CD8-positive, alpha-beta memory T cell (primary cell): ENCODE measurements at places on chromosomes 5 and 9.

GRCh38 chr5:180563994-180564393 lies 27.3 kb downstream of the SCGB3A1 start:
- DNase-seq, result no peak

- no peak for DNase-seq
Observed at GRCh38 chr5:57505272-57506200, 22.9 kb upstream of the ACTBL2 start.

DNA sequence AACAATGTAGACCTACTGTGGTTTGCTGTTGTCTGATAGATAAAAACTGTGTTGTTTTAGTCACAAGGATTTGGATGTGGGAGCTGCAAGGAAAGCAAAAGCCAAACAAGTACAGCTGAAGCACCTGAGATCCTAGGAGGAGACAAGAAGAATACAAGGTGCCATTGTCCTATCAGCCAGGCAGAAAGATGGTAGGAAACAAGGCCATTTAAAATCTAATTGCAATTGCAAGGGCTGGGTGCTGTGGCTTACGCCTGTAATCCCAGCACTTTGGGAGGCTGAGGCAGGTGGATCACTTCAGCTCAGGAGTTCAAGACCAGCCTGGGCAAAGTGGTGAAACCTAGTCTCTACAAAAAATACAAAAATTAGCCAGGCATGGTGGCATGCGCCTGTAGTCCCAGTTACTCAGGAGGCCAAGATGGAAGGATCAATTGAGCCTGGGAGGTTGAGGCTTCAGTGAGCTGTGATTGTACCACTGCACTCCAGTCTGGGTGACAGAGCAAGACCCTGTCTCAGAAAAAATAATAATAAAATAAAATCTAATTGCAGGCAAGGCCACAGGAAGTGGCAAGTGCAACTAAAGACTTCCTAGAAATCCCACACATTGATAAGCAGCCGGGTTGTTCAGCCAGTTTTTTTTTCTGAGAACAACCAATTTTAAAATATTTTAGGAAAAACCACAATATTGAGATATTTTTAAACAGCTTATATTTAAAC lies 22.6 kb downstream of the DOCK8 start:
- DNase-seq, result no peak

GRCh38 chr9:79616971-79617370 lies 45.2 kb downstream of the TLE4 start:
- DNase-seq, result no peak

DNA sequence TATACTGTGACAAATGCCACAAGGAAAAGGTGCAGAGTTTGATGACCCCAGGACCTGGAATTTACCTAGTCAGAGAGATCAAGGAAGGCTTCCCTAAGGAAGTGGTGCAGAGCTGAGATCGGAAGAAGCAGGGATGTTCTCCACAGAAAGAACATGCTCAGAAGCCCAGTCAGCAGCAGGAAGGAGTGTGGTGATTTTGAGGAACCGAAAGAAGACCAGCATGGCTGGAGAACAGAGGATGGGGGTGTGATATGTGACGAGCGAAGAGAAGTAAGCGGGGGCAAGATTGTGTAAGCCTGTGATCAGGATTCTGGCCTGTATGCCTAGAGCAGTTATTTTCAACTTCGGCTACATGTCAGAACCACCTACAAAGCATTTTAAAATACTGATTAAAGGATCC lies 18.7 kb upstream of the PIK3R1 start:
- no peak for DNase-seq

GRCh38 chr5:98624145-98624880 lies 149.2 kb upstream of the RGMB start:
- no peak for DNase-seq

- DNase-seq, result no peak
Observed at GRCh38 chr5:67591491-67591890, 394.9 kb upstream of the CD180 start.

- no peak for DNase-seq
Observed at GRCh38 chr5:2869471-2869870, 118.0 kb upstream of the IRX2 start.

- DNase-seq, result no peak
Observed at GRCh38 chr5:98713027-98713426, 60.4 kb upstream of the RGMB start.

- peak; percentile 90 for DNase-seq
Observed at GRCh38 chr9:98034593-98035546, 21.7 kb upstream of the NANS start.

DNA sequence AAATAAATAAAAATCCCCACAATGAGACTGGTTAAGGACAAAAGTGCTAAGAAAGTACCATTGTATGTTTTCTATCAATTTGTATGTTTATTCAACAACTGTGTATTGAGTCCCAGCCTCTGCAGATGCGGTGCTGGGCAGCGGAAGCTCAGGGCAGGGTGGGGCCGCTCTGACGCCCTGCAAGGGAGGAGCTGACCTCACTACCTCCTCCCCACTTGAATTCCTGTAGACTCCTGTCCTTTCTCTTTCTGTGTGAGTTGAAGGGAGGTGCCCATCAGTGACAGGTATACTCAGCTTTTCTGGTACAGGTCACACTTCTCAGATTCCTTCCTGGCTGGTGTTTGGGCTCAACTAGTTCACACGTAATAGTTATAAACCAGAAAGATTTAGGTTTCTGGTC lies 27.0 kb downstream of the ANGPTL2 start:
- no peak for DNase-seq

- no peak for DNase-seq
Observed at GRCh38 chr9:131971482-131972074, 108.1 kb downstream of the MED27 start.

- DNase-seq, result no peak
Observed at GRCh38 chr9:121277518-121278295, 9.7 kb downstream of the GSN start.

- DNase-seq, result no peak
Observed at GRCh38 chr5:122089096-122090013, 11.3 kb upstream of the LOX start.

- no peak for DNase-seq
Observed at GRCh38 chr5:16889203-16889971, 46.7 kb downstream of the MYO10 start.

DNA sequence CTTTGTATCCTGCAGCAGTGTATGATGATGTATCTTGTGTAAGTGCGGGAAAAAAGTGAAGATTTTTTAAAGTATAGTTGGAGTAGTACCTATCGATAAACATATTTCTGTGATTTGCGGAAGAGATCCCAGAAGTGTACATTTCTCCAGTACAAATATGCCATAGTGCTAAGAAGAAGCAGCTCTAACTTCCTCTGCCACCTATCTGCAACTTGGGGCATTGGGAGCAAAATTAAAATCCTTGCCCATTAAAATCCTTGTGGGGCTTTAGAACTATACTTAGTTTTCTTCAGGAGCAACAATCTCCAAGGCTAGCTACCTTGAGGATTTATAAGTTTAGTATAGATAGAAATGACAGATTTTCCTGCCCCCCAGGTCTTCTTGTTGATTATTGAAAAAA lies 123.7 kb downstream of the VCAN start:
- no peak for DNase-seq

DNA sequence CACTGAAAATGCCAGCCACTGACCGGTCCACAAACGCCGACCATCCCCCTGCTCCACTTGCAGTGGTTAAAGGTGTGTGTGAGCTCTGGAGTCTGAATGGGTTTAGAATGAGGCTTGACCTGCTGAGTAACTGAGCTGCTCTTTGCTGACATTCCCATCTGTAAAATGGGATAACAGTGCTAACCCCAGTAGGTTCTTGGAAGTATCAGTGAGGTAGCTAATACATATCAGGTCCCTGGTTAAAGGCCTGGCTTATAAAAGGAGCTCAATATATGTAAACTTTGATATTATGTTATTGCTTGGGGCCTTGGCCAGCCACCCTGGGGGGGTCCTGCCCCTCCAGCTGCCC lies 31.1 kb upstream of the DAB2IP start:
- DNase-seq, result no peak

- no peak for DNase-seq
Observed at GRCh38 chr9:11318946-11319345, 706.1 kb upstream of the PTPRD start.

- no peak for DNase-seq
Observed at GRCh38 chr9:22528485-22528884, 81.9 kb downstream of the DMRTA1 start.

DNA sequence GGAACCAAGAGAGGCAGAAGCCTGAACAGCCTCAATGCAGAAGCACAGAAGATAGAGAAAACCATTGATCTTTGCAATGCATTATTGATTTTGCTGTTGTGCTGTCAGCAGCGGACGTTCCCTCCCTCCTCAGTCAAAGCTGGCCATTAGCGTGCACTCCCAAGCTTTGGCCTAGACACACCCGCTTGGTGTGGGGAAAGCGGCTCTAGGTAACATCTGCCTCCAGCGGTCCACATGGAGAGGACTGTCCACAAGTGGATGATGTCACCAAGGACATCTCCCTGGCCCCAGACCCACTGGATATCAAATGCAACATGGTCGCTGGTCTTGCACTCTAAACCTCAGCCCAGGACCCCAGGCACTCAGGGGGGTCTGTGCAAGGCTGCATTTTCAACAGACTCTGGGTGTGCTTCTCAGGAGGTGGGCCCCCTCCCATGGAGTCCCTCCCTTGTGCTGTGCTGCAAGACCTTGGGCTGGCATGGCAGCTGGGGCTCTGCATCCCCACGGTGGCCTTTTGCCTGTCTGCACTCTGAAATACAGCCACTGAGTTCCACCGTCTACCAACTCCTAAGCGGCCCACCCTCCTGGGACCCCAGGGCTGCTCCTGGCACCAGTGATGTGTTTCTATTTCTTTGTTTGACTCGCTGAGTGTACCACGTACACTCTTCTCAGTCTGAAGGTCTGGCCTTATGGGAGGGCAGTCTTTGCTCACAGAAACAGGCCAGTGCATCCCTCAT lies 1.9 kb downstream of the SEMA4D start:
- no peak for DNase-seq

DNA sequence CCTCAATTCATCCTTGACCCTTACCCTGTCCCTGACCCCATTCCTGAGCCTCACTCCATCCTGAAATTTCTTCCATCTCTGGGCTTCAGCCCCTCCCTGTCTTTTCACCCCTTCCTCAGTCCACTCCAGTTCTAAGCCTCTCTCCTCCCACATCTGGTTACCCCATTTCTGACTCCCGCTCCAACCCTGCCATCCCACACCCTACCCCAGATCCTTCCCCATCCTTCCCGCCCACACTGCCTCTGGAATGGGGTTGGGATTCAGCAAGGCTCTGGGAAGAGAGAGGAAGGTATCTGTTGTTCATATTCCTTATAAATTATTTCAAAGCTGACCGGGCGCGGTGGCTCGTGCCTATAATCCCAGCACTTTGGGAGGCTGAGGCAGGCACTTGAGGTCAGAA lies 29.9 kb upstream of the MVB12B start:
- DNase-seq, result no peak

GRCh38 chr9:110126986-110127864 lies 80.7 kb downstream of the C9orf152 start:
- no peak for DNase-seq

GRCh38 chr9:97366476-97366875 lies 45.4 kb upstream of the TDRD7 start:
- DNase-seq, result no peak

GRCh38 chr9:39588500-39589137 lies 233.2 kb downstream of the SPATA31A1 start:
- DNase-seq, result no peak

DNA sequence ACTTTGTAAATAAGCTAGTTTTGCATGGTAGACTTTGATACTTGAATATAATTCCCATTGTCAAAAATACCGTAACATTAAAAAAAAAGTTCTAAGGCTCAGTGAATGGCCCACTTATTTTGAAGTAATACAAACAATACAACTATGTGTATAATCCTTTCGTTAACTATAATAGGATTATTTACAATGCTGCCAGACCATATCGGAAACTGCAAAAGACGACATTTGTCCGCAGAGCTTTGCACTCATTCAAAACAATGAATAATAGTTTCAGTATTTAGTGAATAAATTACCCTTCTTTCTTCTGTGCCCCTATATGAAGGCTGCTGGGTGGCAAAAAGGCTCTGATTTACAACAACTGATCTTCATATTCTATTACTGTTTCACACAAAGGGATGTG lies 121.8 kb downstream of the DROSHA start:
- no peak for DNase-seq

DNA sequence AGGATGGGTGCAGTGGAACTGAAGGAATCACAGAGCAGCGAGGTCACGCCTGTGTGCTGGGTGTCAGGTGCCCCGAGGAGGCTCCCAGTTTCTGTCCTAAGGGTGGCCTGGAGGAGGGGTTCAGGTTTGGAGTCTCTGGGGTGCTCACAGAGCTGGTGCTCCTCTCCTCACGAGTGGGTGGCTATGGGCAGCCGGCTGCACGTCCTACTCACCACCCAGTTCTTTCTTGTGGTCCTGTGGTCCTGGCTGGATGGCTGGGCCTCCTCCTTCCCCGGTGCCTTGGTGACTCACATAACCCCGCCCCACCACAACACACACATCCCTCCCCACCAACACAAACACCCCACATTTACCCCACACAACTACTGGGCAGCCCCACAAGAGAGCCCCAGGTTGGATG lies 9.9 kb upstream of the PTGS1 start:
- DNase-seq, result no peak

DNA sequence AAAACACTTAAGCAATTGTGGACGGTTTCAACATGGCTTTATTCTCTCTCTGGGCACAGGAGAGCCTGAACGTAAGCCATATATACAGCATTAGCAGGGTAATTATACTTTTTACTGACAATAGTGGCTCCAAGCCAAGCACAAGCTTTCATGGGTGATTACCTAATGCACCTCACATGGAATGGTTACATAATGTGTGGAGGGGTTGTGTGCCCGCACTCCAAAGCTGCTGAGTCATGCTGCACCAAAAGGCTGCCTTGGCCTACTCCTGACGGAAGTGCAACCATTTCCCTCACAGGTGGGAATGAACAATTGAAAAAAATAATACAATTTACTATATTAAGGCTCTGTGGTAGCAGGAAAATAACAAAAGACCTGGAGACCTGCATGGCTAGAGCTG lies 86.5 kb upstream of the ATP10B start:
- no peak for DNase-seq

DNA sequence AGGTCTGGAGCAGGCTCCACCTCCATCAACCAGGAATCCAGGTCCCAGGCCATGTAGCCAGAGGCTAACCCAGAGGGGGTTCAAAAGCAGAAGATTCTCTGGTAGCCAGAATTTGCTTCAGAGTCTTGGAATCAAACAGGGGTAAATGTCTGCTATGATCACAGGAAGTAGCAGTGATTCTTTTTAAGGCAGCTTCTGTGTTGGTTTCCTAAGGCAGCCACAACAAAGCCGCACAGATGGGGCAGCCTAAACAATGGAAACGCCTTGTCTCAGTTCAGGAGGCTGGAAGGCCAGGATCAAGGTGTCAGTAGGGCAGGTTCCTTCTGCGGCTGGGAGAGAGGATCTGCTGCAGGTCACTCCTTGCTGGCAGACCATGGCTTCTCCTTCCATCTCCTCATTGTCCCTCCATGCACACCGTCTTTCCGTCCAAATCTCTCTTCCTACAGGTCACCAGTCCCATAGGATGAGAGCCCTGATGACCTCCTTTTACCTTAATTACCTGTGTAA lies 167.3 kb downstream of the ROR2 start:
- no peak for DNase-seq
